ENCODE measurements at places on chromosomes 7 and 10. TPM values are rescaled to one million over a fixed set of nuclear protein-coding genes. Genes with fewer than 3 reads are reported as not detected.

The CPA2 gene
- total RNA-seq, result not detected

The SPDYE9 gene
- not detected for total RNA-seq

The PFKP gene
- 71.6 TPM for total RNA-seq

The FFAR4 gene
- not detected for total RNA-seq

The FAM25A gene
- total RNA-seq, result not detected

The USP54 gene
- total RNA-seq, result 25.0 TPM

The ASIC3 gene
- 0.29 TPM for total RNA-seq

DNA sequence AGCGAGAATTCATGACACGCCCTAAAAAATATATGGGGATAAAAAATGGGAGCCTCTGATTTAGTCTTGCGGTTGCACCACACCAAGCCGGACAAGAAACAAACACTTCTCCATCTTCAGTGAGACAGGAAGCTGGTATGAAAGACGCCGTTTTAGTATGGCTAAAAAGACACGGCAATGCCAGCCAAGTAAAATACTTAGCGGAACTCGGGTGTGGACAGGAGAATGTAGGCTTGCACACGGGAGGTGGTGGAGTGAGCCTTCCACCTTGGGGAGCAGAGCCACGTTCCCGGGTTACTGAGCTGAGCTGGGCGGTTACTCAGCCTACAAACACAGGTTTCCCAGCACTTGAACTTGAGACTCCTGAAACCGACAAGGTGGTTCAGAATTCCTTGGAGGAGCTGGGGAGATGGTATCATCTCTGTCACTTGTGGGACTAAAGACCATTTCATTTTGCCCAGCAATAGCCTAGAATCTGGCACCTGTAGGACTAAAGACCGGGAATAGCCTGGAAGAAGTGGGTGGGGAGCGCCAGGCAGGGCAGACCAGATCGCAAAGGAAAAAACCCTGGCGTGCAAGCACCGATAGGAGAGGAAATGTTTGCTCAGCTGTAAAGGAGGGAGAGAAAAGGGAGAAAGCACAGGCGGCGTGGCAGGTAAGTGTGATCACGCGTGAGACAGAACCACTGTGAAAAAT is 34.8 kb upstream of the SEPHS1 start:
- DNase-seq, result peak; percentile 81
- peaks cover 20% of the 10 kb centered on the region for H3K4me1 ChIP-seq
- peak overlapping the region; percentile 63 for H3K4me3 ChIP-seq
- H3K27ac ChIP-seq, result no peak overlapping the region
- H3K27me3 ChIP-seq, result peaks cover 28% of the 10 kb centered on the region

- H3K36me3 ChIP-seq, result no peaks in the 10 kb centered on the region
- peaks cover 8% of the 10 kb centered on the region for H3K4me1 ChIP-seq
- H3K4me3 ChIP-seq, result no peak overlapping the region
- no peaks in the 10 kb centered on the region for H3K27me3 ChIP-seq
- no peak overlapping the region for H3K27ac ChIP-seq
These were observed 32.4 kb downstream of the NSUN6 start for GRCh38 chr10:18619016-18619415.

DNA sequence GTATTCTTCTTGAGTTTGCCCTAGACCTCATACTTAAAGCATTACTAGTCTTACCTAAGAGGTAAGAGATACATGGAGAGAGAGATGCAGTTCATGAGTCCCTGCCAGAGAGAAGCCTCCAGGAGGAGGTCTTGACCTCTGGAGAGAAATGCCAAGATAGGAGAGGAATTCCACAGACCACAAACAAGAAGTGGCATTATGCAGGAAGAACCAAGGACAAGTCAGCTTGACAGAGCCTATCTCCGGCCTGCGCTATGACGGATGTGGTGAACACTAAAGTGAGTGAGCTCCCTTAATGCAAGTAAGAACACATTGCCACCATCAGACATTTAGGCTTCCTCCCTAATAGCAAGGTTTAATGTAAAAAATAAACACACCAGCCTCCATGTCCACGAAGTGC is 27.9 kb upstream of the COL1A2 start:
- peaks cover 40% of the 10 kb centered on the region for H3K4me1 ChIP-seq
- no peak overlapping the region for H3K4me3 ChIP-seq
- H3K27me3 ChIP-seq, result no peaks in the 10 kb centered on the region
- H3K27ac ChIP-seq, result peak overlapping the region; percentile 96
- H3K36me3 ChIP-seq, result no peaks in the 10 kb centered on the region

GRCh38 chr7:69349291-69349690 is 249.0 kb upstream of the AUTS2 start:
- H3K36me3 ChIP-seq, result no peaks in the 10 kb centered on the region
- H3K27ac ChIP-seq, result no peak overlapping the region
- DNase-seq, result no peak
- no peak overlapping the region for H3K4me3 ChIP-seq
- no peaks in the 10 kb centered on the region for H3K27me3 ChIP-seq

- no peak overlapping the region for H3K27ac ChIP-seq
- no peaks in the 10 kb centered on the region for H3K27me3 ChIP-seq
- no peak overlapping the region for H3K4me3 ChIP-seq
- H3K4me1 ChIP-seq, result no peaks in the 10 kb centered on the region
These were observed 528.9 kb downstream of the MAGI2 start for GRCh38 chr7:78924581-78924980.

DNA sequence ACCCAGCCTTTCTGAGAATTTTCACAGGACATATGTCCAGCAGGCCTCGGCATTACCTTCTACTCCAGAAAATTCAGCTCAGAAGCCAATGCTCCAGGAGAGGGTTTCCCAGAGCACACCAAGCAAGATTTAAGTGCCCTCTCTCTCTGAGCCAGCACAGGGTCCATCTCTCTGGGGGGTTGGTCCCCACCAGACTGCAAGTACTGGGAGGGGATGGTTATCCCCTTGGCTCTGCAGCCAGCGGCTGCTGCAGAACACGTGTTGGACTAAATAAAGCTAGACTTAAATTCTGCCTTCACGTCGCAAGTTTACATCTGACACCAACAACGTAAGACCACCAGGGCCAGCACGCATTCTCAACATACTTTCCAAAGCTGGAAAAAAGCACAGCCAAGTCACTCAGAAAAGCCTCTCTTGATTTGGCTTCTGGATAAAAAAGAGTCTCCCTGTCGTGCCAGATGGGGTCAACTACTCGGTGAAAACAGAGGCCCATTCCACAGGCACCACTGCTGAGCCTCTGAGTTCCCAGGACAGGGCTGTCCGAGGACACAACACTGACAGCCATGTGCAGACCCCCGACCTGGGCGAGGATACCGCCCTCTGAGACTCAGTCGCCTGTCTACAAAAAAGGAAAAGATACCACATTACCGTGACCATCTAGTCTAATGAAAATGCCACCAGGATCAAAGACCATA is 77.3 kb downstream of the CTBP2 start:
- peaks cover 6% of the 10 kb centered on the region for H3K36me3 ChIP-seq
- peaks cover 29% of the 10 kb centered on the region for H3K4me1 ChIP-seq
- DNase-seq, result no peak
- H3K4me3 ChIP-seq, result no peak overlapping the region
- no peaks in the 10 kb centered on the region for H3K27me3 ChIP-seq

GRCh38 chr10:128314686-128315085 is 188.5 kb upstream of the MKI67 start:
- no peaks in the 10 kb centered on the region for H3K27me3 ChIP-seq
- no peak overlapping the region for H3K27ac ChIP-seq
- no peaks in the 10 kb centered on the region for H3K36me3 ChIP-seq
- no peaks in the 10 kb centered on the region for H3K4me1 ChIP-seq
- no peak for DNase-seq
- H3K4me3 ChIP-seq, result no peak overlapping the region

DNA sequence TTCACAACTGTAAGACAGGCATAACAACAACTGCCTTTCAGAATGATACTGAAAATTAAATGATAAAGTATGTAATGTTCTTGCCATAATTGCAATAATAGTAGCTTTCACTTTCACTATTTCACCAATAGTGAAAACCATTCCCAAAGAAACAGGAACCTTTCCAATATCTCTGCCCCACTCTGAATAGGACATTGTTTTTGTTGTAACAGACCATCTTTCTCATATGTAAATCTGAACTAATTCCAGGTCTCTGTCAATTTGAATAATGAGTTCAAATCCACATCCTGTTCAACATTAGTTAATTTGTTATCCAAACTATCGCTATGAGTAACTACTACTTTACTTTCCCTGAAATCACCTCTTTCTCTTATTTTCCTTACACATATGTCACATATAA is 148.0 kb downstream of the LRRN3 start:
- no peak for DNase-seq
- H3K27ac ChIP-seq, result peak overlapping the region; percentile 25
- H3K4me3 ChIP-seq, result peak overlapping the region; percentile 66
- H3K36me3 ChIP-seq, result no peaks in the 10 kb centered on the region
- no peaks in the 10 kb centered on the region for H3K27me3 ChIP-seq

DNA sequence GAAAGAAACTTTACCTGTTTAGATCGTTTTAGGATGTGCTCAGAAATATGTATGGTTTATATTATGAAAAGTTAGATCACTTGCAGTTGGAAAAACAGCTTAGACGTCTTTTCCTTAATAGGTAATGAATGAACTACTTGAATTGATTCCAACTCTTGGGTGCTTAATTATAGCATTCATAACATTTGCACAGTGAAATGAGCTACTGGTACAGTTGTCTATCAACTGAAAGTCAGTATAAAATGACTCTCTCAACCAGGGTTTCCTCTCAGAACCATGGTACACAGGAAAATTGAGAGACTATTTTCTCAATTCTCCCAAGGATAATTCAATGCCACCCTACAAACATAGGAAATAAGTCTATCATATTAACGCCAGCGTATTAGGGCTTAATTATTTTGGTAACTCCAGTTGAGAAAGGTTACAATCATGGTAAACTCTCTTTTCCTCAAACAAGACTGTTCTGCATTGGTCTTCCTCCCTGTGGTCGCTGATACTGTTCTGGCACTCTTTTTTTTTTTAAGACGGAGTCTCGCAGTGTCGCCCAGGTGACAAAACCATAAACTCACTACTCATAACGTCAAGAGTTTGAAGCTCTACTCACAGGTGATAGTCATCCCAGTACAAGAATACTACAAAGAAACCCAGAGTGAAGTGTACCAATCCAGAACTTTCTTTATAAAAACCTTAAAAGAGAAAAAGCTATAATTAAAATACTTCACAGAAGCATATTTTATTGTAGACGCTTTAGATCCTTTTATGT is 2.0 kb downstream of the ANLN start:
- peak overlapping the region; percentile 93 for H3K27ac ChIP-seq
- no peaks in the 10 kb centered on the region for H3K27me3 ChIP-seq
- H3K4me3 ChIP-seq, result peak overlapping the region; percentile 90

DNA sequence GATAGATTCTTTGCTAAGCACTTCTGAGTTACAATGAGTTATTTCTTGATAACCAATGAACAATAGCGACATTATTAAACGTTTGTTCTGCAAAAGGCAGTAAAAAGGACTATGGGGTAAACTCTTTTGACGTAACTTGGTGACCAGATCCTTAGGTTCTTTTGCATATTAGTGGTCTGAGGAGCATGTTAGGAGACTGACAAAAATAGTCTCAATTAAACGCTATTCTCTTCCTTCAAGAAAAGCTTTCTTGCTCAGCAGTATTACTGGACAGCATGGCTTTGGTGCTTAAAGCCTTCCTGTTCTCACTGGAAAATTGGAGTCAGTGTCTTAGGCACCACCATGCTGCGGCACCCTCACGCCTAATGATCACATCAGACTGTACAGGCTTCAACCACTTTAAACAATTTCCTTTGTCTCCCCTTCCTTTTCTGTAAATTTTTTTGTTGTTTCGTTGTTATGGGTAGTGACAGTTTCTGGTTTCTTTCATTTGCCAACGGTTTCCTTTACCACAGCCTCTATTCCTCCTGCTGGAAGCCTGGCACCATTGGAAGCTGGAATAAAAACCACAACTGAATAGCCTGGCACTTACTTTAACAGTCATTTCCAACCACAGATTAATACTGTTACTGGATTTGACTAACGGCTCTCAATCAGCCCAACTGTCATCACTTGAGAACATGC is 49.2 kb upstream of the FAM133B start:
- no peak for DNase-seq
- no peaks in the 10 kb centered on the region for H3K27me3 ChIP-seq
- no peaks in the 10 kb centered on the region for H3K36me3 ChIP-seq

- H3K36me3 ChIP-seq, result no peaks in the 10 kb centered on the region
- peaks cover 7% of the 10 kb centered on the region for H3K4me1 ChIP-seq
- DNase-seq, result no peak
- peaks cover 3% of the 10 kb centered on the region for H3K27me3 ChIP-seq
- H3K4me3 ChIP-seq, result no peak overlapping the region
These were observed 287.8 kb downstream of the RPS24 start for GRCh38 chr10:78321500-78321899.

DNA sequence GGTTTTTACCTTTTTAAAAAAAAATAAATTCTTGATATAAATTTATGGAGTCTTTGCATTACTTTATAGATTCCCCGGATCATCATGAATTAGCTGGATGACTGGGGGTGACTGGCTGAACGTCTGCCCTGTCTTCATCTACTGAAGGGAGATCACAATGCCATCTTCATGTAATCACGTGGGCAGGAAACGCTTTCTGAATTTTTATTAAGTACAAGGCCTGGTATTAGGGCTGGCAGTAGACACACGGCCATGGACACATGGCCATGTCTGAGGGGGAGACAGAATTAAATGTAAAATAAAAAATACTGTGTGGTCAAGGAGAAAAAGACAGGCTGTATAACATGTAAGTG is 111.2 kb downstream of the VIPR2 start:
- no peak overlapping the region for H3K4me3 ChIP-seq
- no peaks in the 10 kb centered on the region for H3K36me3 ChIP-seq
- no peaks in the 10 kb centered on the region for H3K27me3 ChIP-seq
- peaks cover 3% of the 10 kb centered on the region for H3K4me1 ChIP-seq
- DNase-seq, result no peak

DNA sequence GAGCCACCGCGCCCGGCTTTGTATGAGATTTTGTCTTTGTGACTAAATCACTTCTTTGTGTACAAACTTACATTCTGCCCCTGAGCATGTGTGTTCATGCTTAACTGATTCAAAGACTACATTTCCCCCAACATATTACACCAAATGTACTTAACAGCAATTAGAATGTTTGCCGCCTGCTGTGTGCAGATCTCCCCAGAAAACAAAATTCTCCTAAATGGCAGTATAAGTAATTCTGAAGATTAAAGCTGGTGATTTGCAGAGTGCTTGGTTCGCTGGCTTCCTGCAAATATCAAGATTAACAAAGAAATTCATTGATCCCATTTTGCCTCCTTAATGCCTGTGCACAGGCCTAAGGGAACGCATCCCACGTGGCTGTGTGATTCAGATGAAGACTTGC is 230.3 kb downstream of the GALNT17 start:
- no peaks in the 10 kb centered on the region for H3K27me3 ChIP-seq
- no peak overlapping the region for H3K4me3 ChIP-seq
- no peaks in the 10 kb centered on the region for H3K4me1 ChIP-seq
- no peaks in the 10 kb centered on the region for H3K36me3 ChIP-seq

DNA sequence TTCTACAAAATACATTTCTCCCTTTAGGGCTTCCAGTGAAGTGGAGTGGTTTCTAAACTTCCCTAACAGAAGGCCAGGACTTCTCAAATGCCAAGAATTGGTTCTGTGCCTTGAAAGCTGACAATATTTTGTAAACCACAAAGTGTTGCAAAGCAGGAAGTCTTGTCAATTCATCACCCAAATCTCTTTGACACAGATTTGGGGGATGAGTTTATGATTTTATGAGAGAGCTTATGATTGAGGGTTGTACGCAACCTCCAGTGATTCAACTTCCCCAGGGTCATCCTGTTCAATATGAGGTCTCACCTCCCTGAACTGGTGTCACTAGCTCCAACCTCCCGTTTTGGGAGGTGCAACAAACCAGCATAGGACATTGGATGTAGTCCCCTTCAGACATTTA is 83.7 kb downstream of the PRLHR start:
- H3K4me1 ChIP-seq, result no peaks in the 10 kb centered on the region
- H3K36me3 ChIP-seq, result no peaks in the 10 kb centered on the region
- no peak overlapping the region for H3K27ac ChIP-seq
- no peak overlapping the region for H3K4me3 ChIP-seq
- DNase-seq, result no peak

Measured in osteoblast (primary cell).